Omental fat pad (tissue), 4 donors: ENCODE measurements at places on chromosomes 16 and 17.

DNA sequence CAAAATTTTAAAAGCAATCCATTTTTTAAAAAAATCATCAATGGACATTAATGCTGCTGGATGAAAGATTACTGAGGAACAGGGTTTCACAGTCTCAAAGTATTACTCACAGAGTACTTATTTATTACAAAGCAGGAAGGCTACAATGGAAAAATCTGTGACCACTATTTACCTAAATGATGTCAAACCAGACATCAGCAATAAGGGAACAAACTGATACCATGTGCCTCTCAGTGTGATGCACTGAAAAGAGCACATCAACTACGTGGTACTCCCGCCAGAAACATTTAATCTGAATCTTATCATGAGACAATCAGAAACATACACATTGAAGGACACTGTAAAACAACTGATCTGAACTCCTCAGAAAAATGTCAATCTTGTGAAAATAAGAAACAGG is 124.2 kb downstream of the PARN start:
- DNase-seq: no peak

DNA sequence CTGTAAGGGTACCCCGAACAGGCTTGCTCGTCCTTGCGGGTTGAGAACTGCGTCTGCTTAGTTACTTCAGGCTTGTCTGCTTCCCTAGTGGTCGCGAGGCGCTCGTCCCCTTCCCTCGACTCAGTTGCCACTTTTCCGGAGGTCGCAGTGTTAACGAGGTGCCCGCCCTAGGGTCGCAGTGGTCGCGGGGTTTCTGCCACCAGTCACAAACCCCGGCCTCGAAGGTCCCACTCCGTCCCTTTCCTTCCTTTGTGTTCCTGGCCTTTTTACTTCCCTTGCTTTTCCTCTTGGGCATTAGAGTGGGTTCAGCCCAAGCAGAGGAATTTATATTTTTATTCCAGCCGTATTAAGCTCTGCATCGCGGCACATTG is 299 bp downstream of the NUP85 start:
- DNase-seq: no peak

- DNase-seq: no peak
These were observed 1736.4 kb downstream of the TP53TG3F start for GRCh38 chr16:35195864-35196216.

DNA sequence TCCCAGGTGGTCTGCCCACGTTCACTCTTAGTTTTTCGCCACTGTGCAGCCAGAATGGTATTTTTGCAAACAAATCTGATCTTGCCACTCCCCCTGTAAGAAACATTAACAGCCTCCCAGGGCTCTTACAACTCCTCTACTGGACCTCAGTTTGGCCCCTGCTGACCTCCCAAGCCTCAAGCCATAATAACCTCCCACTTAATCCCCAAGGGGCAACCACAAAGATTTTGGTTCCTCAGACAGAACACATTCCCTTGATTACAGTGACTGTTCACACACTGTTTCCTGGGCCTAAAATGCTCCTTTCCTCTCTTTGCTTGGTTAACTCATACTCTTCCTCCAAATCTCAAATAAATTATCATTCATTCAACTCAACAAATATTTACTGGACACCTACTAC is 21.5 kb upstream of the CD300E start:
- no peak for DNase-seq
